Lung (tissue), 17 donors: ENCODE measurements at places on chromosomes 6 and 20. TPM values are rescaled to one million over a fixed set of nuclear protein-coding genes. Genes with fewer than 3 reads are reported as not detected.

GRCh38 chr20:59765599-59766177, 161.3 kb downstream of the PHACTR3 start:
- peak; percentile 48 for DNase-seq

The OR2H1 gene
- not detected for polyA plus RNA-seq

DNA sequence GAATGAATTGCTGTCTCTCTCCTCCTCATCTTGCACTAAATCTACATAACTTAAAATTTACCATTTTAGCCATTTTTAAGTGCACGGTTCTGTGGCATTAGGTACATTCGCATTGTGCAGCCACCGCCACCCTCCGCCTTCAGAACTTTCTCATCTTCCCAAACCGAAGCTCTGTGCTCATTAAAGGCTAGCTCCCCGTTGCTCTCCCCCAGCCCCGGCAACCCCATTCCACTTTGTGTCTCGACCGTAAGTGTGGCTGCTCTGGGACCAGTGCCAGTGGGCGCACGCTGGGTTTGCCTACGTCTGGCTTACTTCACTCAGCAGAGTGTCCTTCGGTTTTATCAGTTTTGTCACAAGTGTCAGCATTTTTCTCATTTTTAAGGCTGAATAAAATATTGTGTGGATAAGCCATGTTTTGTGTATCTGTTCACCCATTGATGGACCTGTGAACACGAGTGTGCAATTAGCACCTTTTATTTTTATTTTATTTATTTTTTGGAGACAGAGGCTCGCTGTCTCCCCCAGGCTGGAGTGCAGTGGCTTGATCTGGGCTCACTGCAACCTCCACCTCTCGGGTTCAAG, 16.8 kb downstream of the SLC17A9 start:
- DNase-seq, result peak; percentile 18

The VSTM2L gene
- 24.8 TPM for polyA plus RNA-seq

GRCh38 chr6:72623808-72624207, 1.9 kb downstream of the KCNQ5 start:
- no peak for DNase-seq

DNA sequence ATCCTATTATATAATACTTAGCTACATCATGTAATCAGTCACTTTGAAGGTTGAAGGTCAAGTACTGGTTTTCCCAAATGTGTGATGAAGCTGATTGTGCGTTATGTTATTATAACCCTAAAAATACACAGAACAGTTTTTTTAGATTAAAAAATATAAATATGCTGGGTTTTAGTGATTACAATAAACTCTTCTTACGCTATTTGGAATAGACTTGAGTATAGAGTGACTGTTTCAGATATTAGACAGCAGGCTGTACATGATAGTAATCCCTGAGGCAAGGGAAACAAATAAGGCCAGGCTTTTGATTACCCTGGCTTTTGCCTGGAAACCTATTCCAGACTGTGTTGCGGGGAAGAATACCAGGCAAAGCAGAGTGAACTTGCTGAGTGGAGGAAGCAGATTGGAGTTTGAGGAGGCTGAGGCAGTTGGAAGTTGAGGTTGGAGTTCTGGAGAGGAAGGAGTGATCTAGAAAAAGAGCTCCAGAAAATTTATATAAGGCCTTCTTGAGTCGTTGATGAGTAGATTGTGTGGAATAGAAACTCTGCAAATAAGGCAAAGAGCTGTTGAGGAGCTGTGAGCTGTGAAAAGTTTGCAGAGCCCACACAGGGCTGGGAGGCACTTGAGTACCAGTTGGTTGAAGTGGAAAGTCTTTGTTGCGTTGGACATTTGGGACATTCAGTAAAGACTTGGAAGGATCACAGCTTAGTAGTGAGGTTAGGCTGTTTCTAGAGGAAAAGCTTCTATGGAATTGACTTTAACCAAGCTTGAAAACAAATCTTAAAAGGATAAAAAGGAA, 26.4 kb downstream of the MAP3K4 start:
- peak; percentile 64 for DNase-seq

DNA sequence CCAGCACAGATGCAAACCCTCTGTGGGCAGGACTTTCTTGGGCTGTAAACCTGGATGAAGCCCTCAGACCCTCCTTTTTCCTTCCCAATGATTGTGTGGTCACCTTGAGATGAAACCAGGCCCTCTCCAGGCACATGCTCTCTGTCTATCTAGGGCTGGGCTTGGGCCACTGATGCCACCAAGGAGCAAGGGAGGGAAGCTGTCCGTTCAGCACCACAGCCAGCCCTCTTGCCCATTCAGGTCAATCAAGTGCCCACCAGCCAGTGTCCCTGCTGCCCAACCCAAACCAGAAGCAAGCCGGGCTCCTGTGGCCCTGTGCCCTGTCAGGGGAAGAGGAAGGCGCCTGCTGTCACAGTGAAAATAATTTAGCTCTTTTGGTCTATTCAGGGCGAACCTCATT, 8.0 kb downstream of the STMN3 start:
- no peak for DNase-seq

- no peak for DNase-seq
These were observed 75.5 kb upstream of the SYNDIG1 start for GRCh38 chr20:24393903-24394302.

GRCh38 chr20:63890201-63890576, 4.7 kb upstream of the DNAJC5 start:
- DNase-seq, result no peak
